Coronary artery (tissue), 2 donors: ENCODE measurements at places on chromosomes 1 and 21.

DNA sequence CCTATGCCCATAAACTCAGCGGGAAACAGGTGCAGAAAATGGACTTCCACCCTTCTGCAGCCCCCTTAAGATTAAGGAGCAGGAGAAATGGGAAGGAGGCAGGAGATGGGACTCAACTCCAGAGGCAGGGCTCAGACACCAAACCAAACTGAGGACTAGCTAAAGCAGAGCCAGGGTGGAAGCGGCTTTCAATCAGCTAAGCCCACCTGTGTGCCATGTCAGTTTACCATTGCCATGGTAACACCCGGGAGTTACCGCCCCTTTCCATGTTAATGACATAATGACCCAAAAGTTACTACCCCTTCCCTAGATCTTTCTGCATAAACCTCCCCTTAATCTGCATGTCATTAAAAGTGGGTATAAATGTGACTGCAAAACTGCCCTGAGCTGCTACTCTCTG, 653.5 kb downstream of the PTPRU start:
- DNase-seq, result peak; percentile 22

DNA sequence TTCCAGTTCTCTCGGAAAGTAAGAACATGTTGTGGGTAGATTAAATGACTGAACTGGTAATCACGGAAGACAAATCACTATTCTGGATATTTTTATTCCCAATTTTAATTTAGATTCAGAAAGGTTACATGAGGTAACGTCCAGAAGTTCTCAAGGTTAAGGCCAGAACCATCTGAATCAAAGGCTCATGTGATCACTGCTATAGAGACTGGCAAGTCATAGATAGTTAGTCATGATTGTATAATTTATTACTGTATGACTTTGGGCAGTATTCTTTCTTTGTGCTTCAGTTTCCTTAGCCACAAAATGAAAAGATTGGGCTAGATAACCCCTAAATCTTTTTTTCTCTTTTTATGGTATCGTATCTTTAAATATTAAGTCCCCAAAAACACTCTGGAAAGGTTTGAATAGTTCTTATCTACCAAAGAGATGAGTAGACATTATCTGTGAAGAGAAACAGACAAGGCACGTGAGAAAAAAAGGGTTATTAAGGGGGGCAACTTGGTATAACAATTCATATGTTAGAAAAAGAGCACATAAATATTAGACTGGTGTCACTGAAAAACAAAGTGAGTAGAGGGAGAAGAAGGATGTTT, 241.0 kb downstream of the PTPRC start:
- DNase-seq, result no peak

DNA sequence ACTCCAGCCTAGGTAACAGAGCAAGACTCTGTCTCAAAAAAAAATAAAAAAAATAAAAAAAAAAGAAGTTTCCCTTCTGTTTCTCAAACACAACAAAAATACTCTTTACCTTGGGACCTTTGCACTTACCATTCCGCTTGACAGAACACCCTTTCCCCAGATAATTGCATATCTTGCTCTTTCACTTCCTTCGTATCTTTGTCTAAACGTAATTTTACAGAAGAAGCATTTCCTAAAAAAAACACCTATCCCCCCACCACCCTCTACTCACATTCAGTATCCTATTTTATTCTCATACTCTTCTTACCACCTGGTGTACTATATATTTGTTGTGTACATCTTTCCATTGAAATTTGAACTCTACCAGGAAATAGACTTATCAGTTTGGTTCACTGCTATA, 32.7 kb downstream of the ASH1L start:
- no peak for DNase-seq

DNA sequence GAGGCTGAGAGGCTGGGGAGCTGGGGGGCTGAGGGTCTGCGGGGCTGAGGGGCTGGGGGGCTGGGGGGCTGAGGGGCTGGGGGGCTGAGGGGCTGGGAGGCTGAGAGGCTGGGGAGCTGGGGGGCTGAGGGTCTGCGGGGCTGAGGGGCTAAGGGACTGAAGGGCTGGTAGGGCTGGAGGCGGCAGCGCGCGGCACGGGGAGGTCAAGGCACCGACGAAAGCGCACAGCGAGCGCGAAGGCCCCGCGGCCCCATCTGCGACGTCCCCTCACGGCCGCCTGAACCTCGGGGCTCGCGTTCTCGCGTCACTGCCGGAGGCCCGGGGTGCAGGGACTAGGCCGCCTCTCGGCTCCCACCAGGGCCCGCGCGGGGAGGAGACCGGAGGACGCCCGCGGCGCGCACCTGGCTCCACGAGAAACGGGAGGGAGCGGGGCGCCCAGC, 356 bp downstream of the INTS11 start:
- no peak for DNase-seq

- no peak for DNase-seq
Measured at GRCh38 chr1:47593598-47594285, 155.9 kb downstream of the FOXD2 start.

- DNase-seq, result no peak
Measured at GRCh38 chr1:52037909-52038308, 4.3 kb upstream of the KTI12 start.

- no peak for DNase-seq
Measured at GRCh38 chr1:47478090-47478489, 40.2 kb downstream of the FOXD2 start.

- no peak for DNase-seq
Measured at GRCh38 chr1:54875000-54875399, 12.0 kb downstream of the DHCR24 start.

DNA sequence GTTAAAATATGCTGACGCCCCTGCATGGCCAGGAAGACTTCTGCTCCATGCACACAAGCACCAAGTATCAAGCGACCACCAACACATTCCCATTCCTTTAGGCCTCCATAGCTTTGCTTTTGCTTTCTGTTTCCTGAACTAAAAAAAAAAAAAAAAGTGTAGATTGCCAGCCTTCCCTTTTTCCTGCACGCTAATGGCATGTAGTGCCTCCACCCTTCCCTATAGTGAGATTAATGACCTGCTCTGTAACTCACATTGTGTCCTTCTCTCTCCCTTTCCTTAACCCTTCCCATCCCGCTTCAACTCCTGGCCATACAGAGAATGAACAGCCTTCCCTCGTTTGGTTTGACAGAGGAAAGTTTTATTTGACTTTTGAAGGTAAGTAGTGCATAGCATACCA, 57.1 kb upstream of the DYNLT5 start:
- no peak for DNase-seq

- no peak for DNase-seq
Measured at GRCh38 chr1:201593200-201593921, 54.4 kb downstream of the NAV1 start.

DNA sequence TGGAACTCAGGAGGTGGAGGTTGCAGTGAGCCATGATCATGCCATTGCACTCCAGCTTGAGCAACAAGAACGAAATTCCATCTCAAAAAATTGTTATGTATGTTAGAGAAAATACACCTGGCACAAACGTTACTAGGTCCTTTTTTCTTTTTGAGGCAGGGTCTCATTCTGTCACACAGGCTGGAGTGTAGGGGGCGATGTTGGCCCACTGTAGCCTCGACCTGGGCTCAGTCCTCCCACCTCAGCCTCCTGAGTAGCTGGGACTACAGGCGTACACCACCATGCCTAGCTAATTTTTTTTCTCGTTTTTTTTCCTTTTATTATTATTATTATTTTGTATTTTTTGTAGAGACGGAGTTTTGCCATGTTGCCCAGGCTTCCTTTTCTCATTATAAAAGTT, 4.4 kb downstream of the HAX1 start:
- no peak for DNase-seq

DNA sequence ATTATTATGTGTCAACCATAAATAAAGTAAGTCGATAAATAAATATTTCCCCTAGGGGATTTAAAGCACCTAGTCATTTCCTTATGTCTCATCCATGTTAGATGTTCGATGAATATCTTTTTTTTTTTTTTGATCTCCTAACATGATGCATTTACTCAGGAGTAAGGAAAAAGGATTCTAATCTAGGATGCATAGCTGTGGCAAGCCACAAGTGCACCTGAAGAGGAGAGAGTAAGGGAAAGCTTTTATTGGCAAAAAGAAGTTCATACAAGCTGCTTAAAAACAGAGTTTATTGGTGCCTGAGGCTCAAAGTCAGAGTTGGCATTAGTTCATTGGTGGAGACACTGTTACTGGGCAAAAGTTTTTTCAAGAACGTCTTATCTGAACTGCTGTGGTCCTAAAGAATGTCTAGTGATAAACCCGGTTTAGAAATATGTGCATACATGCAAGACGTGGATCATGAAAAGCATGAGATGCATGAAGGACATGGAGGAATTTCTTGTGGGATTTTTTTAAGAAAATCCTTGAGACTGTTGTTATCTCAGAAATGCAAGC, 51.7 kb downstream of the SWT1 start:
- DNase-seq, result no peak

DNA sequence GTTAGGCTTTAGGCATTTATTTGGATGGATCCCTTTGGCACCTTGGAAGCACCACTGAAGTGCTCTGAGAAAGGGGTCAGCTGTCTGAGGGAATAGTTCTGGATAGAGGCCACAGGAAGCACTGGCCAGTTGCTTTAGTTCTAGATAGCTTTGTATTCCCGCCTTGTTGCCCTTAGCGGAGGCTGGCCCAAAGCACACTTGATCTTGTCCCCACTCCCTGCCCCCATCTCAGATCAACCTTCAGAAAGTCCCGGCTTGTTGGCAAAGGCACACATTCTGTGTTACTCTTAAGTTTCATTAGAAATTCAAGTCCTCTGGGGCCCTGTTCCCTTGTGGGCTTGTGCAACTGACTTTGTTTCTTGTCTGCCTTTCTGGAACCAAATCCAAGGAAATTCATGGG, 15.2 kb upstream of the NBL1 start:
- peak; percentile 64 for DNase-seq

- peak; percentile 71 for DNase-seq
Measured at GRCh38 chr1:109250454-109251276, 1.3 kb downstream of the CELSR2 start.

GRCh38 chr1:47523835-47524215, 86.0 kb downstream of the FOXD2 start:
- DNase-seq, result no peak

- no peak for DNase-seq
Measured at GRCh38 chr1:110673197-110673701, 1.5 kb downstream of the KCNA3 start.

DNA sequence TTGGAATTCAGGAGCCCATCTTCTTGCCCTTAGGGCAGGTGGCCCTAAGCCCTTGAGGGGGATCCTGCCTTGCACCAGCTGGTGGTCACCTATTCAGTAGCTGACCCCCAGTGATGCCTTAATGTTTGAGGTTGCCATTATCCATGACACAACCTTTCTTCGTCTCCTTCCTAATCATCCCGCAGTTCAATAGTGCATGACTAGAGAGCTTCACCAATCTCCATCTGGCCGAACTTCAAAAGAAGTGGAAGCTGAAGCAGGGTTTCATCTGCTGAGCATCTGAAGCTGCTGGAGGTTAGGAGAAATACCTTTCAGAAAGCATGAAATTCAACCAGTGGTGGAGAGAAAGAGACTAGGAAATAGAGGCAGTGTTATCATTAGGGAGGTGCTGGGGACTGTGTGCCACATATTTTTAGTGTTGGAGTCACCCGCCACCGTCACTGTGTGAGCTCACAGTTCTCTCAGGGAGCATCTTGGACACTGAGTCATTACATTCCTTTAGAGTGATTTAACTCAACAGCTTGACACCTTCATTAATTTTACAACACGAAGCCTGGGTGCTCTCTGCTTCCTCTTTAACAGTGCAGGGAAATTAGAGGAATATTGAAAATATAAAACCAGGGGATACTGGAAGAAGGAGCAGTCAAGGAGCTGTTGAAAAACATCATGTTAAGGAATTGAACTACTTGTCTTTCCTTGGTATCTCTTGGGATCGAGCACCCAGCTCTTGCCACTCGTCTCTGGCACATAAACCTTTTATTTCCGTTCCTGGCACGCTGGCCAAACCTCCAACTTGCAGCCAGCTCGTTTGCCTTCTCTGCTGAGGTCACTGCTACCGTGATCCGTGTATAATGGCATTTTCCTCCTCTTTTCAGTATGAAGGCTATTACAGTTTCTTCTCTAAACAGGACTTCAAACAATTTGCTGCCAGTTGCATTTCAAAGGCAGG, 53.6 kb downstream of the PEX14 start:
- DNase-seq, result no peak

DNA sequence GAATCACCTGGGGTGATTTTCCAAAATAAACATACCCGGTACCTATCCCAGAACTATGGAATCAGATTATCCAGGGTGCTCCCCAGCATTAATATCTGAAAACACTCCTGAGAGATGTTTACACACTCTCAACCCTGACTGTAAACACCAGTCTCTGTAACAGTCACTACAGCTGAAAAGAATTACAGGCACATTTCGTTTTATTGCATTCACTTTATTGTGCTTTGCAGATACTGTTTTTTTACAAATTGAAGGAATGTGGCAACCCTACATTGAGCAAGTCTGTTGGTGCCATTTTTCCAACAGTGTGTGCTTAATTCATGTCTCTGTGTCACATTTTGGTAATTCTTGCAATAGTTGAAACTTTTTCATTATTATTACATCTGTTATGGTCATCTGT, 31.8 kb downstream of the HSF2BP start:
- DNase-seq, result no peak

DNA sequence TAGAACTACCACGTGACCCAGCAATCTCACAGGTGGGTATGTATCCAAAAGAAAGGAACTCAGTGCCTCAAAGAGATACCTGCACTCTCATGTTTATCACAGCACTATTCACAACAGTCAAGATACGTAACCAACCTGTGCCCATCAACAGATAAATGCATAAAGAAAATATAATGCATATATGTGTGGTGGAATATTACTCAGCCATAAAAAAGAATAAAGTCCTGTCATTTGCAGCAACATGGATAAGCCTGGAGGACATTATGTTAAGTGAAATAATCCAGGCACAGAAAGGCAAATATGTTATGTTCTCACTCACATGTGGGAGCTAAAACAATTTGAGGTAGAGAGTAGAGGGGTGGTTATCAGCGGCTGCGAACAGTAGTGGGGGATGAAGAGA, 413.8 kb downstream of the SMYD3 start:
- DNase-seq, result no peak

- DNase-seq, result no peak
Measured at GRCh38 chr1:167439301-167439988, 78.9 kb downstream of the CD247 start.

GRCh38 chr1:27752360-27752759, 20.7 kb upstream of the STX12 start:
- no peak for DNase-seq

- DNase-seq, result no peak
Measured at GRCh38 chr21:17925000-17925610, 105.9 kb upstream of the C21orf91 start.

GRCh38 chr1:202794051-202794740, 14.0 kb downstream of the KDM5B start:
- DNase-seq, result no peak

GRCh38 chr1:233490488-233490887, 123.4 kb upstream of the KCNK1 start:
- no peak for DNase-seq

DNA sequence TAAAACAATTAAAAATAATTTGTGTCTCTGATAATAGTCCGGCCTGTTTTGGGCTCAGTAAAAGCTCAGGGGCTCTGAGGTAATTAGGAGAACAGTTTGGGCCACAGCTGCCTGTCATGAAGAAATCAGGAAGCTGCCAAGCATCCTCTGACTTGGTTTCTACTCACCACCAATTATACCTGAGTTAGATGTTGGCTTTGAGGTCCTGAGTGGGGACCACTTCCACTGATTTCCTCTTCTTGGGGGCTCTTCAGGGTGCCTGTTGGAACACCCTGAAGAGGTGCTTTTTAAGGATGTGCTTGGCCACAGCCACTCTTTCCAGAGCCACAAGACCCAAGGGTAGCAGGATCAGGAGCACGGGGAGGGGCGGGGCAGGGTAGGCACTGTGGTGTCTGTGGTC, 10.9 kb downstream of the SLC6A17 start:
- no peak for DNase-seq
